ENCODE measurements at places on chromosomes 1 and 21.

- peak; percentile 11 for DNase-seq
- H3K27me3 ChIP-seq: no peaks in the 10 kb centered on the region
- H3K36me3 ChIP-seq: peaks cover 4% of the 10 kb centered on the region
These were observed 856 bp downstream of the NRDC start for GRCh38 chr1:51877434-51878307.

- peaks cover 11% of the 10 kb centered on the region for H3K4me1 ChIP-seq
- H3K36me3 ChIP-seq: no peaks in the 10 kb centered on the region
- H3K4me3 ChIP-seq: no peak overlapping the region
- no peaks in the 10 kb centered on the region for H3K27me3 ChIP-seq
- no peak overlapping the region for H3K27ac ChIP-seq
These were observed 70.2 kb downstream of the GADD45A start for GRCh38 chr1:67755160-67755559.

- no peak overlapping the region for H3K4me3 ChIP-seq
- H3K27ac ChIP-seq: no peak overlapping the region
- H3K4me1 ChIP-seq: no peaks in the 10 kb centered on the region
- no peaks in the 10 kb centered on the region for H3K27me3 ChIP-seq
- DNase-seq: no peak
These were observed 107.9 kb upstream of the COA6 start for GRCh38 chr1:234265321-234265720.

- no peaks in the 10 kb centered on the region for H3K27me3 ChIP-seq
- H3K4me3 ChIP-seq: no peak overlapping the region
- peaks cover 13% of the 10 kb centered on the region for H3K4me1 ChIP-seq
- peak; percentile 72 for DNase-seq
- peak overlapping the region; percentile 77 for H3K27ac ChIP-seq
These were observed 53.6 kb upstream of the RUNX1 start for GRCh38 chr21:35102488-35103371.
